Vein endothelial cell (primary cell): ENCODE measurements at places on chromosomes 5 and 9. TPM values are rescaled to one million over a fixed set of nuclear protein-coding genes. Genes with fewer than 3 reads are reported as not detected.

The PRUNE2 gene
- 6.5 and 7.8 TPM in 2 replicates for total RNA-seq

The IFNE gene
- 0.86 and 1.6 TPM in 2 replicates for total RNA-seq

The INSL4 gene
- total RNA-seq: not detected in 2 replicates

The WDR41 gene
- total RNA-seq: 59.5 and 73.2 TPM in 2 replicates

The IL4 gene
- total RNA-seq: not detected in 2 replicates

The IL5 gene
- total RNA-seq: not detected in 2 replicates

The MELK gene
- 12.1 and 31.1 TPM in 2 replicates for total RNA-seq

The PPIP5K2 gene
- total RNA-seq: 41.8 and 65.8 TPM in 2 replicates

The ARHGEF39 gene
- 1.6 and 3.5 TPM in 2 replicates for total RNA-seq
